ENCODE measurements at places on chromosomes 5 and 9. TPM values are rescaled to one million over a fixed set of nuclear protein-coding genes. Genes with fewer than 3 reads are reported as not detected.

Gene IL3
- total RNA-seq: 0.82 TPM

Gene GCNT1
- total RNA-seq: 7.4 TPM

Gene FGF10
- total RNA-seq: not detected

Gene LCN1
- total RNA-seq: not detected

Gene PCDHB4
- not detected for total RNA-seq

Gene RFX3
- total RNA-seq: 9.4 TPM

Gene SPATA31A7
- total RNA-seq: not detected

Gene RANBP17
- not detected for total RNA-seq

Gene SHOC1
- not detected for total RNA-seq

Gene RETREG1
- 41.3 TPM for total RNA-seq

Gene ZNF658
- 3.1 TPM for total RNA-seq

Gene GRIN1
- total RNA-seq: 0.05 TPM

Gene PLAC8L1
- total RNA-seq: not detected

Gene FOXD4L4
- total RNA-seq: 0.23 TPM

Gene CCDC183
- total RNA-seq: 0.55 TPM

Gene CYLC2
- total RNA-seq: not detected

Gene RNF224
- not detected for total RNA-seq

Gene TXNDC8
- not detected for total RNA-seq

Gene PCA3
- not detected for total RNA-seq

Gene DNAH5
- total RNA-seq: not detected

Gene ANXA2R
- total RNA-seq: 26.2 TPM

Gene INSYN2B
- total RNA-seq: not detected

Gene NDST1
- total RNA-seq: 0.41 TPM

Gene ANGPTL2
- total RNA-seq: not detected

Gene RMRP
- total RNA-seq: 5,282 TPM

Gene CCDC180
- 5.9 TPM for total RNA-seq

Gene MLANA
- total RNA-seq: not detected

Gene EEIG1
- 400 TPM for total RNA-seq

Gene NXNL2
- not detected for total RNA-seq

Gene IPO11
- 33.1 TPM for total RNA-seq

Gene LCN15
- total RNA-seq: not detected

Gene CTSV
- total RNA-seq: 0.27 TPM

Gene PFN3
- total RNA-seq: not detected

Gene GARNL3
- 1.8 TPM for total RNA-seq

Gene TMEM252
- not detected for total RNA-seq

Gene COL23A1
- 0.09 TPM for total RNA-seq

Gene NIPAL4
- total RNA-seq: 0.48 TPM

Gene RASGEF1C
- total RNA-seq: not detected

Gene NMUR2
- not detected for total RNA-seq

Gene FABP6
- total RNA-seq: not detected

Gene HAPLN1
- total RNA-seq: not detected

Gene CCDC69
- 63.5 TPM for total RNA-seq

Gene GABRA1
- not detected for total RNA-seq

Gene TRIP13
- 35.7 TPM for total RNA-seq

Gene CD180
- 0.27 TPM for total RNA-seq

Gene GRIN3A
- not detected for total RNA-seq

Gene PCDHA1
- total RNA-seq: not detected

Gene PCDHGA6
- total RNA-seq: 0.57 TPM

Gene SLC6A7
- not detected for total RNA-seq

Gene PTGES
- total RNA-seq: not detected
